ENCODE measurements at places on chromosomes 5 and 9.
A peak's percentile ranks its signal among the peaks of the same experiment; 100 is the strongest.

- DNase-seq = no peak
These were observed 58.2 kb downstream of the ZNF618 start for GRCh38 chr9:113934167-113934828.

GRCh38 chr5:138649316-138649720 is 74.1 kb upstream of the HSPA9 start:
- DNase-seq = no peak

GRCh38 chr5:61587125-61587524 is 255.1 kb downstream of the ZSWIM6 start:
- DNase-seq = peak; percentile 26

DNA sequence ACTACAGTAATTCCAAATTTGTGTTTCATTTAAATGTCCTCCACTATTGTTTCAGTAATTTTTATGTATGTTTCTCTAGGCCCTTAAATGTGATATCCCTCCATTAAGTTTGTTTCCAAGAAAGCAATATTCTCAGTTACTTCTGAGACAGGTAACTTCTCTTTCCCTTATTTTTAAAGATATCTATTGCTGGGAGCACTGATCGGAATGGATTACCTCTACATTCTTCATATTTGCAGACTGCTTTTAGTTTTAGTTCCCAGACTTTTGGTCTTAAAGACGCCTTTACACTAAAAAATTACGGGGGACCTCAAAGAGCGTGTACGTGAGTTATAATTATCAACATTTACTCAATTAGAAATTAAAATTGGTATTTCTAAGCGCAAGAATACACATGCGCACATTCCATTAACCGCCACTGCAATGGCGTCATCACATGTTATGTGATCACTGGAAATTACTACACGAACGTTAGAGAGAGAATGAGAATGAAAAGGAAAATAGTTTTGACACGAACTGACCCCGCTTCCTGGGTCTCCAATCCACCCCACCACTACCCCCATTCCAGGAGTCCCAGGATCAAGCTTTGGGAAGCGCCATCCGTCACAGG is 519 bp upstream of the RAD50 start:
- DNase-seq = no peak
